Activated naive CD8-positive, alpha-beta T cell treated with anti-CD3 and anti-CD28 coated beads, Interleukin-2, amount 10 ng/mL, durations not matched to agents 7 days and 5 days (primary cell): ENCODE measurements at places on chromosomes 7 and 10.

GRCh38 chr10:94632954-94633353, 50.6 kb upstream of the CYP2C18 start:
- DNase-seq: no peak

- DNase-seq: no peak
Observed at GRCh38 chr10:88389456-88389855, 193.7 kb downstream of the RNLS start.

DNA sequence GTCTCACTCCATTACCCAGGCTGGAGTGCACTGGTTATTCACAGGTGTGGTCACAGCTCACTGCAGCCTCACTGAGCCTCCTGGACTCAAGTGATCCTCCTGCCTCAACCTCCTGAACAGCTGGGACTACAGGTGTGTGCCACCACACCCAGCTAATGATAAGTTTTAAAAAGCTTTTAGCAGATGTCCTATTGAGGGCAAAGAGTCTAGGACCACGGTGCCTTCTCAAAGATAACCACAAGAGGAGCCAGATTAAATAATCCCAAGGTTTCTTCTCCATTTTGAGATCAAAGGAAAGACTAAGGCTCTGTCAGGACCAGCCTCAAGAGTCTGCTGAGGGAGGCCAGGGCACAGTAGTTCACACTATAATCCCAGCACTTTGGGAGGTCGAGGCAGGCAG, 4.7 kb downstream of the ATP5MF start:
- no peak for DNase-seq

GRCh38 chr7:19116121-19117090, 1.0 kb downstream of the TWIST1 start:
- peak; percentile 34 for DNase-seq

DNA sequence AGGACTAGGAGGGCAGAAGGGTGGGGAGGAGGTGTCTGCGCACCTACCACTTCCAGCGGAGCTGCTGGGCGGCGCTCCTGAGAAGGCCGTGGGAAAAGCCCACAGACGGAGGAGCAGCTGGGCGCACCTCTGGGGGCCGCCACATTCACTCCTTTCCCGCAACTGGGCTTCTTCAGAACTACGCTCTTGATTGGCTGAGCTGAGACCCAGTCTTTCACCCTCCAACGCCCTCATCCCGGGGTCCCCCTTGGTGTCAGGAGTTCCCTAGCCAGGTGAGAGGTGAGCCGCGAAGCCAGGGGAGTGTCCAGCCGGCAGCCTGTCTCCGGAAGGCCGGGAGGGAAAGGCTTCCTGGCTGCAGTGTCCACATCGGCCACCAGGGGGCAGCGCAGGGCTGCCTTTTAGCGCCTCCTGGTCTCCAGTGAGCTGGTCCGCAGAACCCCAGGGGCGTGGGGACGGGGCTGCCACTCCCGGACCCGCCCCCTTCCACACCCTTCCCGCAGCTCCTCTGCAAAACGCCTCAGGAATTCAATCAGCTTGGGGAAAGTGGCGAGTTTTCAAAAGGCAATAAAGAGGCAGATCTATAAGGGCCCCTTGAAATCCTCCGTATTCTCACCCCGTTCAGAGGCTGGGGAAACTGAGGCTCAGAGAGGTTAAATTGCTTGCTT, 98.8 kb downstream of the CHST15 start:
- peak; percentile 89 for DNase-seq

- no peak for DNase-seq
Observed at GRCh38 chr10:1596482-1597099, 140.7 kb downstream of the ADARB2 start.

DNA sequence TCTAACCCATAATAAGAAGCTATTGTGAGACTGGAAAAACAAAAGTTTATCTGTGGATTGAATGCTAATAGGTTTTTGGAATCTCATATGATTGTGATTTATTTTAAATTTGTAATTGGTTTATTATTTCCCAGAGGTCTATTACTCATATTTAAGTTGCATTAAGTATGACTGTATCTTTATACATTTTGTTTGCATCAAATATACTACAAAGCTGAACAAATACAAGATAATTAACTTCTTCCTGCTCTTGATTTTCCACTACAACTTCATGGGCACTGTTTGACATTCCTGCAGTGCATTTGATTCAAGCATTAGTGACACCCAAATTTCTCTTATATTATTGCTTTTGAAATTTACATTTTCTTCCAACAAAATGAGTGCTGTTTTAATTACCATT, 303.8 kb upstream of the LRRTM3 start:
- DNase-seq: no peak

DNA sequence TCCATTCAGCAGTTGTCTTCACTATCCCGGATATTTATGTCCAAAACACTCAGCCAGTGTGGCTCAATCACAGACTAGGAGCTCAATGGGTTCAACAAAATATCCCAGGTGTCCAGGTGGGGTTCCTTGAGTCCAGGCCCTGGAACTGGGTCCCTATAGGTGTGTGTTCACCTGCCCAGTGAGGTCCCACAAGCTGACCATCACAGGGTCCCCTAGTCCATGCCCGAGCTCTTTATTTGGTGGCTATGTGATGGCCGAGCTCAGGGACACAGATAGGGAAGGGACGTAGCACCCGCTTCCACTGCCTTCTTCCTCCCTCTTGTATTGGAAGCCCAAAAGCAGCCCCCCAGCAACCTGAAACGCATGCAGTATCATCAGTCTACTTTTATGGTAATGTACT, 78.9 kb upstream of the DDC start:
- DNase-seq: no peak

DNA sequence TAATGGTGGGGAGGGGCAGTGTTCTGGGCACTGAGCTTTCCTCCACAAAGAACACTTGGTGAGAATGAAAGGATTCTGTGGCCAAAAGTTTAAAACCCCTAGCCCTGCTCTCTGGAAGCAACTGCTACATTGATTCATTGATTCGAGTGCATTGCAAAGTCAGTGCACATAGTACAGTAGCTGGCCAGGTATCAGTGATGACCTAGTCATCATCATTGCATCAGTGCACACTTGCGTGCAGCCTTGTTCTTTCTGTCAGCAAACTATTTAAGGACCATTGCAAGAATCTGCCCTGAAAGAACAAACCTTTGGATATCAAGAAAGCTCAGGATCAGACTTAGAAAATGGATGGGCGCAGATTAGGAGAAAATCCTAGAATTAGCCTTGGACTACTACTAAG, 47.4 kb downstream of the CUL1 start:
- DNase-seq: no peak

GRCh38 chr10:94216201-94216600, 146.5 kb downstream of the NOC3L start:
- no peak for DNase-seq

- no peak for DNase-seq
Observed at GRCh38 chr10:63318491-63318890, 147.3 kb downstream of the JMJD1C start.
